ENCODE measurements at places on chromosomes 1 and 21.
A peak's percentile ranks its signal among the peaks of the same experiment; 100 is the strongest.

- no peak for DNase-seq
Observed at GRCh38 chr1:47212636-47213229, 19.3 kb downstream of the TAL1 start.

DNA sequence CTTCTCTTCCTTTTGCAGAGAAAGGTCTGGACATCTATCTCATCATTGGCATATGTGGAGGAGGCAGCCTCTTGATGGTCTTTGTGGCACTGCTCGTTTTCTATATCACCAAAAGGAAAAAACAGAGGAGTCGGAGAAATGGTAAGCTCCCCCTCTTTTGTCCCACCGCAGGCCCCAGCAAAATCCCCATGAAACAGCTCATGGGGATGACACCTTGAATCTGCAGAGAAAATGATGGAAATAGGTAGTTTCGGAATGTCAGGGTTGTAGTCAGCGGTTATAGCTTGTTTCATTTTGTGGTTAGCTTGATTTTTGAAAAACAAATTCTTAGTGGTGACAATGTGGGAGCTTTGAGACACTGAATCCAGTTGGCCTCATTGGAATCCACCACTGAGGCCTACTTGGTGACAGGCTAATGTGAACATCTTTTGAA, 10.3 kb downstream of the CD2 start:
- peak; percentile 70 for DNase-seq

- no peak for DNase-seq
Observed at GRCh38 chr1:201633811-201634210, 94.9 kb downstream of the NAV1 start.

- DNase-seq, result no peak
Observed at GRCh38 chr1:238281418-238281817, 390.7 kb upstream of the ZP4 start.

GRCh38 chr1:6414443-6414844, 5.3 kb downstream of the HES2 start:
- no peak for DNase-seq

DNA sequence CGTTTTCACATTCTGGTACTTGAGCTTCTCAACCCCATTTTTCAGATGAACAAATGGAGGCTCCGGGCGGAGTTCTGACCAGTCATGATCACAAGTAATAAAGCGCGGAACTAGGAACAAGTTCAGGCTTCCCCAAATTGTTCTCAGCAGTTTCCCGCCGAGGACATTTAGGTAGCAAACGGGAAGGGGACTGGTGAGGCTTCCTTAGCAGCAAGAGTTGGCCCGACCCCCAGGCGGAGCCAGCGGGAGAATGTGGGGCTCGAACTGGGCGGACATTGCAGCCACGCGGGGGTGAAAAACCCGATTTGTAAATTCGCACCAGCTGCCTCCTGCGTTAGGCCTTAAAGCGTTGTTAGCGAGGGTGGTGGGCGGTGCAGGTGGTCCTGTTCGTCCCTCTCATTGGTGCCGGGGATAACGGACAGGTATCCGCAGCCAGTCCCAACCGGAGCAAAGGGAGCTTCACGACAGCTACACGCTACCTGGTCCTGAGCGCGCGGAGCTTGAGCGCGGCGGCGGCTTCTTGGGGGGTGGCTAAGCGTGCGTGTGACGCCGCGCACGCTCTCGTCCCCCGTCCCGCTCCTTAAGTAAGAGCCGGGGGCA, 15.3 kb downstream of the SEMA6C start:
- peak; percentile 79 for DNase-seq

GRCh38 chr21:45505416-45506021, 36.7 kb downstream of the SLC19A1 start:
- no peak for DNase-seq

DNA sequence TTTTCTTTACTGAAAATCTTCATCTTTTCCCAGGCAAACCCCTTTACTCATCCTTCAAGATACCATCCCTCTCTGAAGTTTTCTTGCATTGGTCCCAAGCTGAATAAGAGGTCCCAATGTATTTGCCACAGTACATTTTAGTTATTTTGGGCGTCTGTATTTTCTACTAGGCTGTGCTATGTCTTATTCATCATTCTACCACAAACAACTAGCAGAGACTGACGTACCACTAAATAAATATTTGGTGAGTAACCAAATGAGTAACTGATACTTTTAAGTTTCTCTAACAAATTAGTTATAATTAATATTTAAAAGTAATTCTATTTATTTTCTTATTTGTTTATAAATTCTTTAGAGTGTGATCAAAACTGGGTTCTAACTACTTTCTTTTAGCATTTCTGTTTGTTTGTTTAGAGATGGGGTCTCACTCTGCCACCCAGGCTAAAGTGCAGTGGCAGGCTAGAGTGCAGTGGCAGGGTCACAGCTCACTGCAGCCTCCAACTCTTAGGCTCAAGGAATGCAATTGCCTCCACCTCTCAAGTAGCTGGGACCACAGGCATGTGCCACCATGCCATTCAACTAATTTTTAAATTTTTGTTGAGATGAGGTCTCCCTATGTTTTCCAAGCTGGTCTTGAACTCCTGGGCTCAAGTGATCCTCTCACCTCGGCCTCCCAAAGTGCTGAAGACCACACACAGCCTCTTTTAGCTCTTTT, 33.1 kb downstream of the NDC1 start:
- no peak for DNase-seq

GRCh38 chr1:164480285-164480907, 78.6 kb upstream of the PBX1 start:
- DNase-seq, result no peak

- no peak for DNase-seq
Observed at GRCh38 chr1:49036700-49037099, 260.0 kb upstream of the BEND5 start.

DNA sequence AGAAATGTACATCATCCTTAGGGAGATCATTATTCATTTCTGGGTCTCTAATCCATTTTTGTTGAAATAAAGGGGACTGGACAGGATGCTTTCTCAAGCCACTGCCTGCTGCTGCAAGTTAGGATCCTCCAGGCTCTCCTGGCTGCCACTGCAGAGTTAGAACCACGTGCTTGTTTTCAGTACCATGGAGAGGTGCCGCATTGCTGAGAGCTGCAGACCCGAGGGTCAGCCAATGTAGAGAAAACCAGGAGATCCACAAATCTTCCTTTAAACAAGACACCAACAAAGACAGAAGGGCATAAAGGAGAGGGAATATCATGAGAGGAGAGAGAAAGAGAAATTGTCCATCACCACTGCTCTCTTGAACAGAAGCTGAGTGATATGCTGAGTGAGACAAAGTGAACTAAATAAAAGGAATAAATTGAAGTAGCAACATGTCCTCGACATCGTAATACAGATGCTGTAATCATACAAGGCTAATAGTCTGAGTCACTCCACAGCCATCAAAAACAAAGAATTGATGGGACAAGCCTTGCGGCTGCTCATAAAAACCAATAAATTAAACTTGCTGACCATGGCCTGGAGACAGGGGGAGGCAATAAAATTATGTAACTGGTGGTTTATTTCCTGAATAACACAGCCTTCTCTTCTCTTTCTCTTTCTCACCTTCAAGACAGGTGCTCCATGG, 255.7 kb downstream of the OMA1 start:
- DNase-seq, result no peak
